ENCODE measurements at places on chromosomes 3 and 15. TPM values are rescaled to one million over a fixed set of nuclear protein-coding genes. Genes with fewer than 3 reads are reported as not detected.

DNA sequence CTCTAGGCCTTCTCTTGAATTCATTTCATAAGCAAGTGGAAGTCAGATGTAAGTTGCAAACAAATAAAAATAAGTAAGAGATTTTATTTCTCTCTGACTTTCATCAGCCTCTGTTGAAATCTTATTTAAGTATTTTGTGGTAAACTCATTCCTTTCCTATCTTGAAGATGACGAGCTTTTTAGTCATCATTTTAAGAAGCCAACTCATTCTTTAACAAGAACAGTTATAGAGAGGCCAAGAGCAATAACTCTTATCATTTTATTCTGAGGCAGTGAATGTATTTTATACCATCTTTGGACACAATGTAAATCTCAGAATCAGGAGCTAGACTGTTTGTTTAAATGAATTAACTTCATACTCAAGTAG lies 147.5 kb upstream of the MBNL1 start:
- no peaks in the 10 kb centered on the region for H3K36me3 ChIP-seq
- no peaks in the 10 kb centered on the region for H3K27me3 ChIP-seq
- H3K27ac ChIP-seq, result peak overlapping the region; percentile 61
- no peak overlapping the region for H3K4me3 ChIP-seq
- peaks cover 29% of the 10 kb centered on the region for H3K4me1 ChIP-seq

DNA sequence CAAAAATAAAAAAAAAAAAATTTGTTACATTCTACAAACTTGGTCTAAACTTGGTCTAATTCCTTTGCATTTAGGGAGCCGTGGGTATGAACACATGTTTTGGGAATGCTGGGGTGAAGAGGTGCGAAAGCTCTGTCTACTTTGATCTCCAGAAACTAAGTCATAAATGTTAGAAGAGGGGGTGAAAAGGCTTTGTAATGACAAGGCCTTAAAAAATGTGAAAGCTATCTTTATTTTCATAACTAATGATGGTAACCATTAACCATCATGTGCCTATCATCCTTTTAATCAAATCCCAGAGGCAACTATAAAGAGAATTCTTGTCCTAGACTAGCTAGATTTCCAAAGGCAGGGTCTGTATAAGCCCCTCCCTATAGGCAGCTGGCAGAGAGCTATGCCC lies 60.9 kb downstream of the PRICKLE2 start:
- H3K27ac ChIP-seq, result peak overlapping the region; percentile 53
- H3K27me3 ChIP-seq, result no peaks in the 10 kb centered on the region
- DNase-seq, result no peak
- no peak overlapping the region for H3K4me3 ChIP-seq
- peaks cover 52% of the 10 kb centered on the region for H3K36me3 ChIP-seq

GRCh38 chr3:55624238-55624637 lies 137.1 kb upstream of the WNT5A start:
- no peaks in the 10 kb centered on the region for H3K36me3 ChIP-seq
- peak; percentile 39 for DNase-seq

GRCh38 chr3:13164893-13165492 lies 91.8 kb upstream of the IQSEC1 start:
- H3K27ac ChIP-seq, result no peak overlapping the region
- H3K4me3 ChIP-seq, result no peak overlapping the region
- H3K36me3 ChIP-seq, result no peaks in the 10 kb centered on the region
- DNase-seq, result no peak
- H3K4me1 ChIP-seq, result no peaks in the 10 kb centered on the region

The SRGAP3 gene
- total RNA-seq, result 0.78 TPM

The METTL6 gene
- total RNA-seq, result 19.3 TPM
